ENCODE measurements at places on chromosomes 11 and 22.

GRCh38 chr11:95154514-95154913 is 64.9 kb downstream of the ENDOD1 start:
- DNase-seq, result no peak

- DNase-seq, result no peak
These were observed 1.7 kb downstream of the TOM1 start for GRCh38 chr22:35301372-35301874.

DNA sequence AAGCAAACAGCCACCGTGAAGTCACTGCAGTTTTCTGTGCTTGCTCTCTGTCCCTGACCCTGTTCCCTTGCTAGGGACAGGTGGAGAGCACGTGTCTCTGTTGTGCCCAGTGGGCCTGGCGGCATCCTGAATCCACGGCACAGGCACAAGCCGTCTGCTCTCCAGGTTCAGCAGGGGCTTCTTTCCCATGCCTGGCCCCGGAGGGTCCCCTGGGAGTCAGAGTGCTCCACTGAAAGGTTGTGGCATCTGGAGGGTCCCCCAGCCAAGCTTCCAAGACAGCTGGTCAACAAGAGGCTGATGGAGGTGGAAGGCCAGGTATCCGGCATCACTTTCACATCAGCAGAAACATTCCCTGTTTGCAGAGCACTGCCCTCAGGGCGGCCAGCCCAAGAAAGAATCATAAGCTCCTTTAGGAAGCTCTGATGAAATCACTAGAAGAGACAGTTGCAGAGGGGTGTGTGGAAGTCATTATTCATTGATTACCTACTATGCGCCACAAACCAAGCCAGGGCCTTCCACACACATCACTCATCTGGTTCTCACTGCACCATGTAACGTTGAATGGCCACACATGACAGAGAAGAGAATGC is 346.4 kb upstream of the B3GAT1 start:
- DNase-seq, result no peak

DNA sequence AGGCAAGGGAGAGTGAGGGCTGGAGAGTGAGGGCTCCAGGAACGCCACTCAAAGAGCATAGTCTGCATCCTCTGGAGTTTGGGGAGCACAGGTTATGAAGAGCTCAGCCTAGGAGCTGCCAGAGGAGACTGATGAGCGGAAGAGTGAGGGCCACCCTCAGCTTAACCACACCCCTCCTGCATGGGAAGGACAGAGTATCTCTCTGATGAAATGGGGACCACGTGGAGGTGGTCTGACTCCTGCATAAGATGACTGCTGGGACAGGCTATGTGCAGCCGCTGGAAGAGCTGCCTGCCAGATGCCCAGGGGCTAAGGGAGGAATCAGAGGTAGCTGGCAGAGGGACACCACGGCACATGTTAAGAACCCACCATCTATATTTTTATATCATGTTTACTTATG is 162.9 kb upstream of the POU2AF2 start:
- DNase-seq, result no peak

GRCh38 chr11:93166194-93166593 is 31.6 kb downstream of the SLC36A4 start:
- no peak for DNase-seq

DNA sequence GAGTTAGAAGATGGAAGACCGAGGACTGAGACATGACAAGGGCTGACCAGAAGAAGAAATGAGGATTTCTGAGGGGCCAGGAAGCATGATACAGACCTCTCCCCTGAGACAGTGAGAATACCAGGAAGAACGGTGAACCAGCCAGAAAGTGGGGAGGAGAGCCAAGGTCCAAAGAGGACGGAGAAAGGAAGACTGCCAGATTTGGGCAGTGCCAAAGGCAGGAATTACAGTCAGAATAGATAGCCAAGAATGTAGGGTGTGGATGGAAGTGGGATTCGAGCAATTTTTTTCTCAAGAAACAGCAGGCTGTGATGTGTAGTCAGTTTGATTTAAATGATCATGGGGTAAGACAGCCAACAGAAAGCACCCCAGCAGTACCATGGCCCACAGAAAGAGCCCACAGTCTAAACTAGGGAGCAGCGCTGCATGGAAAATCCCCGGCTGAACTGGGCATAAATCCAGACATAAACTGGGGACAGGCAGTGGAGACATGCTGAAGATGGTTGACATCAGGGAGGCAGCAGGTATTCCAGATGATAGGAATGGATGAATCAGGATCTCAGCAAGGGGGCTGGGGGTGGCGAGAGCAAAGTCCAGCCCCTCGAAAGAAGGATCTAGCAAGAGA is 67.3 kb upstream of the BARX2 start:
- no peak for DNase-seq

GRCh38 chr11:82924522-82925224 is 23.1 kb downstream of the DDIAS start:
- DNase-seq, result no peak

DNA sequence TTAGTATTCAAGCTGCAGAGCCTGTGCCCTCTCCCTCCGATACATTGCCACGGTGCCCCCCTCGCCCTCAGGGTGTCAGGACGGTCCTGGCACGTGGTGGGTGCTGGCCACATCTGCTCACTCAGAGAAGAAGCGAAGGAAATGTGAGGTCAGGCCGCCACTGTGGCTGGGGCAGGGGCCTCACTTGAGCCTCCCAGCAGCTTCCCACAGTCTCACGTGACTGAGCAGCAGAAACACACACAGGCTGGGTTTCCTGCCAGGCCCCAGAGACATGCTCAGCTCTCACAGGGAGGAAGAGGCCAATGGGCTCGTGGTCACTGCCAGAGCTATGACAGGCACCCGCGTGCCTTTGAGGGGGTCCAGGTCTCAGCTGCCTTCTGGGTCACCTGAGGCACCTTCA is 37.9 kb upstream of the PRR5 start:
- peak; percentile 30 for DNase-seq
